ENCODE measurements at places on chromosomes 11 and 22. TPM values are rescaled to one million over a fixed set of nuclear protein-coding genes. Genes with fewer than 3 reads are reported as not detected.

DNA sequence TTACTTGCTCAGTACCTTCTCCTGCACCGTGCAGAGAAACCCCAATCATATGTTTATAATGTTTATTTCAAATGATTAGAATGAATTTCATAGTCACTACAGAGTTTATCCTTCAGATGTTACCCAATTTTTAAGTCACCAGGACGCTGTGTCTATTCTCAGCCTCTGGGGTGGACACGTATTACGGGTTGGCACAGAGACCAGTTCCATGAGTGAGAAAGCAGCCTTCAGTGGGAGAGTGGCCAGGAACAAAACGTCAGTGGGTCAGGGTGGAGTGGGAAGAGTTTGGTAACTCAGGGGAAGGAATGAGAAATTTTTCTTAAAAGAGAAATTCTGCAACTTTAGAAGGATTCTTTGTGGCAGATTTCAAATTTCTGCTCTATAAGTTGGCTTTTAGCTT lies 77.1 kb upstream of the MTMR2 start:
- DNase-seq, result no peak

DDTL gene
- total RNA-seq, result not detected

PDE3B gene
- total RNA-seq, result 24.3 TPM

- DNase-seq, result no peak
These were observed 32.5 kb upstream of the APLNR start for GRCh38 chr11:57269571-57270021.

GRCh38 chr22:45880716-45881523 lies 96.0 kb downstream of the WNT7B start:
- DNase-seq, result peak; percentile 63

DNA sequence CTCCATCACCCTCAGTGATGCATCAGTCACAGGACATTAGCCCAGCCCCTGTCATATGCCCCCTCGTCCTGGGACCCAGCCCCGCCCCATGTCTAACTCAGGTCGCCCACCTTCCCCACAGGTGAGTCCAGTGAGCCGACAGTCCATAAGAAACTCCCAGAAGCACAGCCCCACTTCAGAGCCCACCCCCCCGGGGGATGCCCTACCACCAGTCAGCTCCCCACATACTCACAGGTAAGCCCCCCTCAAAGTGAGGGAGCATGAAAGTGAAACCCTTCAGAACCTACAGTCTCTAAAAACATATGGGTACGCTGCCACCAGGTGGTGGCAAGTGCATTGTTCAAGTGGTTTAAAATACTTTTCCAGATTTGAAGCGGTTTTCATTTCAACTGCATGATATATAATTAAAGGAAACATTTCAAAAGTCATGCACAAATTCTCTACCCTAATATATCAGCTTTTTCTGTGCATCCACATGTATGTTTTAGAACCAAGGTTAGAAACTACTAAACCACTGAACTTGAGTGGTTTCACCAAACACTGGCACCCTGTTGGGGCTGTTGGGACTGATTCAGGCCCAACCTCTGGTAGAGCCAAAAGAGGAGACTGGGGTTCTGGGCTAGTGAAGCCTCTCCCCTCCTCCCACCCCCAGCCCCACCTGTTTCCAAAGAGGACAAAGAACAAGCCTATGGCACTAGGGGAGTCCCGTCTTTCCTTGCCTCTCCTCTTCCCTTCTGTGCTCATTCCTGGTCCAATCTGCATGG lies 17.3 kb downstream of the EPS8L2 start:
- no peak for DNase-seq

GRCh38 chr22:45318168-45318557 lies 8.4 kb downstream of the FAM118A start:
- DNase-seq, result no peak

DNA sequence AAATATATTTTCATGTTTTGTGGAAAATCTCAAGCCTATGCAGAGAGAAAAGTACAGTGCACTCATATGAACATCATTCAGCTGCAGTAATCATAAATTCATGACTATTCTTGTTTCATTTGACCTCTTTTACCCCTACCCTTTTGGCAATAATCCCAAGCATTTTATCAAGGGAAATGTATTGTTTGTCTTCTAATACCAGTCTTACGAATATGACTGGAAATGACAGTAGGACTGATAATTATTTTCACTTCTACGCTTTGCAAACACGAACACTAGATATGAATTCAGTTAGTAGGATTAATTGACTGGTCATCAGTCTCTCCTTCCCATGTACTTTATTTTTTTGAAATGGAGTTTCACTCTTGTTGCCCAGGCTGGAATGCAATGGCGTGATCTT lies 90.3 kb downstream of the MTMR3 start:
- no peak for DNase-seq

- DNase-seq, result peak; percentile 37
These were observed 30.9 kb downstream of the C22orf31 start for GRCh38 chr22:29030618-29031226.

GRCh38 chr22:37331856-37332536 lies 49.7 kb downstream of the CYTH4 start:
- DNase-seq, result no peak

DNA sequence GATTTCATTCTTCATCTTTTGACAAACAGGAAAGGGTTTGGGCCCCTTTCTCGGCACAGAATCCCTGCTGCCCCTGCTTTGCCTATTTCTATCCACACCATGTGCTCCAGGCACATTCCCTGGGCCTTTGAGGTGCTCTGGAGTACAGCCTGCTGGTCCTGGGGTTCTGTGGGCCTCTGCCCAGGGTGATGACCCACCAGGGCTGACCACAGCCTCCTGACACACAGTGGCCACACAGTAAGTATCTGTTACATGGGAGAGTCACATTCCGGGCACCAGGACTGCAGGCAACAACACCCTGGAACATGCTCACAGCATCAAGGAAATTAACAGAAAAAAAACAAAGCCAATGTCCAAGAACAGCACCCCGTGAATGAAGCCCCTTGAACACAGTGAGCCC lies 39.1 kb downstream of the SCUBE2 start:
- no peak for DNase-seq

- DNase-seq, result no peak
These were observed 9.6 kb downstream of the ART5 start for GRCh38 chr11:3632070-3632660.

DNA sequence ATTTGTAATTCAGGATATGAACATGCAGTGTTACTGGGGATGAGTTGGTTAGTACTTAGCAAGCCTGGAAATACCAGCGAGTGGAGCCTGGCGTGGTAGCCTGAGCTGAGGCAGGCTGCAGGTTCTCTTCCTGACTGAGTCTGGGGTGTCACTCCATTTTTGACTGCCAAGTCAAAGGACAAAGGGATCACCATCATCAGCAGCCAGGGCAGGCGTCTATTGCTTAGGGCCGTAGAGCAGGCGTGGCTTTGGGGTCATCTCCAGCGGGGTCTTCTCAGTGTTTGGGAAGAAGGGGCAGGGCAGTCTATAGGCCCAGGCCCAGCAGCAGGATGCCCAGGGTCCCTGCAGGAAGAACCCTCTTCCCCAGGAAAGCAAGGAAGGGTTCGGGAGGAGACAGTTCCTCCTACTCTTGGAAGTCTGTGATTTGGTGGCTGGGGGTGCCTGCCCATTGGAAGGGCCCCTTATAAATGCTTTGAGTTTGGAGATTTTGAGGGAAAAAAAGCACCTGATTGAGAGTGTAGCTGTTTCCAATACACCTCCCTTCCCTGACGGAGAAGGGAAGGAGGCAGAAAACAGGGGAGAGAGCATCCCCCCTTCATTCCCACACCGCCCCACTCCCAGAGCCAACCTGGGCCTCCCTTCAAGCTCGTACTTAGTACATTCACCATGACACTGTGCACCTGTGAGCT lies 51.5 kb upstream of the SPATA19 start:
- DNase-seq, result no peak

DNA sequence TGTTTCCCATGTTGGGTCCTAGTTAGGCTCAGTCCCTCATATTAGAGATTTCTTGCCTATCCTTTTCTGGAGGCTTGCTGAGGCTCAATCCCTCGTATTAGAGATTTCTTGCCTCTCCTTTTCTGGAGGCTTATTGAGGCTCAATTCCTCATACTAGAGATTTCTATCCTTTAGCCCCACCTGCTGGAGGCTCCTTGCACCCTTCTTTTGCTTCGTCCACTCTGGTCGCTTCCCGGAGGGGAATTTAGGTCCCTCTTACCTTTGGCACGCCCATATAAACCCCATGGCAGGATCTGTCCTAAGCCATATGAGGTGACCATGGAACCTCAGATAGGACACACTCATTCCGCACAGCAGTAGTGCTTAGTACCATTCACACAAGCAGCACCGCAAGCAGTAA lies 15.9 kb downstream of the CYP2D6 start:
- DNase-seq, result peak; percentile 43

DNA sequence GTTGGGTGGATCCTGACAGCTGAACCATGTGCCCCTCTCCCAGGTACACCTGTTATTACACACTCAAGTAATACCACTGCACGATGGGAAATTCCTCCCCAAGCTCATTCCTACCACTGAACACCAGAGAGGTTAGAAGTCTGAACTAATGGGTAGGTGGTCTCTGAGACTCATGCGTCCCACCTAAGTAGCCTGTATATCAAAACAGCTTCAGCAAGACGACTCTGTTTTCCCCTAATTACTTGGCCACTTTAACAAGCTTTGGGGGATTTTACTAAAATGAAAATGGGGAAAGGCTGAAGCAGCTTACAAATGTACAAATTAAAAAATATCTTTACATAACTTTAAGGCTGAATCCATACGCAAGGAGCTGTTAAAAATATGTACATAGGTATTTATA lies 29.4 kb downstream of the LGR4 start:
- DNase-seq, result no peak

XBP1 gene
- 66.5 TPM for total RNA-seq

DNA sequence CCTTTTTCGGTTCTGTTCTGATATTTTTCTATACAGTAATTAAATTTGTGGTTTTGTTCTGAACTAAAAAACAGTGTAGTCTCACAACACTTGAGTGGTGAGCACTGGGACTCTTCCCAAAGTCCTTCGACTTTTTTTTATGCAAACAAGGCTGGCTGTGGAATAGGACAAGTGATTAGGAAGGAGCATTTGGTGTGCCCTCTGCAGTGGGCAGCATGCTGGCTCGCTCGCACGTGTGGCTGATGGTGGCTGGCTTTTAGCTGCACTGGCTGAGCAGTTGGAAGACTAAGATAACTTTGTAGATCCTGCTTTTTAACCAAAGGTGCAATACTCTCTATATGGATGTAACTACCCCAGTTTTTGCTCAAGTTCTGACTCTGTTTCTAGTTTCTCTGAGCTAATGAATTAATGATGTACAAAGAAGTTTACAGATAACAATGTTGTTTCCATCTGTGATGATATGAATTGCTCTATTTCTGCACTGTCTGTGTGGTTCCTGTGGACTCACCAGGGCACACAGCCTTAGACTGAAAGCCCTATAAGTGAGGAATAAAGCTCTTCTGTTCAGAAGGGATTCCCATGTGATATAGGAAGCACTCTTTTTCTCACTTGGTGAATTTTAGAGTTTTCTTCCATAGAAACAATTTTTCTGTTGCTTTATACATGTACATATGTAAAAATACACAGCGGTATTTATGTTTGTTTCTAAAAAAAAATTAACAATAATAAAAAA lies 143.1 kb upstream of the RASSF10 start:
- DNase-seq, result no peak

DNA sequence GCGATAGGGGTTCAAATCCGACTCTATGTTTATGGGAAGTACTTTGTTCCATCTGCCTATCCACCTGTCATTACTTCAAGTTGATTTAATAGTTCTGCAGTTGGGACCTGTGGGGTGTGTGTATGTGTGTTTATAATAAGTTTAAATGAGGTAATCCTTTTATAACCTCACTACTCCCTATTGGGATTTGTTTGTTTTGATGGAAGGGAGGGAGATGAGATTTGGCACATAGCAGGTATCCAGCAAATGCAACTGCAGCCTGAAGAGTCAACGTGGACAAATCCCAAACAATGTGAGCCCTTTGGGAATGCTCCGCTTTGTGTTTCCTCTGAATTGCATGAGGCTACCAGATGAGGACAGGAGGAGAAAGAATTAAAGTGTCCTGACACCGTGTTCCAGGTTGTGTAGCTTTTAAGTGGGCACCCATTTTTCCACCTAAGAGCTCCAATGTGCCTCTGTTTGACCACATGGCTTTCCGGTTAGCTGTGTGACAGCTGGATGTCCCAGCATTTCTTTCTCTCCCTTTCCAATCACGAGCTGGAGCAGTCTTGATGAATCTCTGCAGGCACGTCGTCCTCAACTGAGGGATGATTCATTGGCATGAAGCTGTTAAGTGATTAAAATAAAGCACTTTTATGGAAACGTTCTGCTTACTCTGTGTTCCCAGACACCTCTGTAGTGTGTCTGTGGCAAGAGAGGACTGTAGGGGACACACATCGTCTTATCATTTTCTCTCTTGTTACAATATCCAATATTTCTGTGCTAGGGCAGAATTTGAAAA lies 610.7 kb downstream of the NTM start:
- DNase-seq, result no peak

PYGM gene
- total RNA-seq, result 1.2 TPM

- DNase-seq, result no peak
These were observed 83.4 kb downstream of the WNT7B start for GRCh38 chr22:45893516-45893915.

DNA sequence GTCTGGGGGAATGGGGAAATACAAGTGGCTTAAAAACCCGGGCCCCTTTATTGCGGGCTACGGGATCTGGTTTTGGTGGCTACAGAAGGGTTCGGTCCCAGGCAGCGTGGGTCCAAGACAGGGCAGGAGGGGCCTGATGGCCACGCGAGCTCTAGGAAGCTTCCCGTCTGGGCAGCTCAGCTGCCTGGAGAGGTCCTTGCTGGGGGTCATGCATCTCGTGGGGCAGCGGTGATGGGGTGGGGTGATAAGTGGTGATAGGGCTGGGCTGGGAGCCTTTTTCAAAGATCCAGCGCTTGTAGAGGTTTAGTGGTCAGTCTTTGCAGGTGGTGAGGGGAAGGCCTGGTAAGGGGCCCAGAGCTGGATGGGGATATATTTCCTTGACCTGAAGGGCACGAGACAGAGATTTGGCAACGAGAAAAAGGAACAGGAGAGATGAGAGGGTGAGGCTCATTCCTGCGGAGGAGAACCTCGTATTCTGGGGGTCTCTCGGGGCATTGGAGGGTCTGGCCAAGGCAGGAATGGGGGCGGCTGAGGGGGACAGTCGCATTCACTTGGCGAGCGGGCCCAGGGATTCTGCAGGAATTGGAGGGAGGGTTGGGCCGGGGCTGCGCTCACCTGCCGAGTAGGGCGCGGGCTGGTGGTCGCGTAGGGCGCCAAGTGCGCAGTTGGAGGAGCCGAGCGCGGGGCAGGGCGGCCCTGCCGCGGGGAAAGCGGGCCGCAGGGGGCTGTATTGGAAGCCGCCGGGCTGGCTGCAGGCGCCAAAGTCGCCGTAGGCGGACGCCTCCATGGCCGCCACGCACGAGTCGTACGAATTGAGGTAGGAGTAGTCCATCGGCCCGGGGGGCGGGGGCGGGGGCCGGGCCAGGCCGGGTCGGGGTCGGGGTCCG lies 560 bp downstream of the PHOX2A start:
- DNase-seq, result no peak

DNA sequence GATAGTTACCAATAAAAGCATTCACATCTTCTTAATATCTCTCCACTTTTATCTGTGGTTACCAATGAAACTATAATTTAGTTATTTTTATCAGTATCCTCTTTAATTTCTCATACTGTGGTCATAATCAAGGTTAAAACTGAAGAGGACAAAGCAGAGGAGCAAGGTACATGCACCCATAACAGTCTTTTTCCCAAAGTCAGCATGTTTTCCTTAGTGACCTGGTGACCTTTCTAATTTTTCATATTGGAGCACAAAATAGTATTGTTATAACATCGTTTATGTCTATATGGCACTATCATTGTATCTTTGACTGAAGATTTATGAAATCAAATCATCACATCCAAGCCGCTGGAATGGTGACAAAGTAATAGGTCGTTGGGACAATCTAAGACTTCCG lies 51.5 kb upstream of the CHORDC1 start:
- DNase-seq, result no peak

EFCAB6 gene
- 2.3 TPM for total RNA-seq
